NCI-H2107 (cell line): ENCODE measurements at places on chromosomes 7 and 10.

- DNase-seq: no peak
These were observed 13.1 kb downstream of the CASP2 start for GRCh38 chr7:143300959-143301935.

GRCh38 chr7:135741905-135742304 is 6.7 kb downstream of the FAM180A start:
- no peak for DNase-seq

- no peak for DNase-seq
These were observed 165.6 kb downstream of the HGF start for GRCh38 chr7:81604075-81604807.

GRCh38 chr10:101233863-101234262 is 4.6 kb upstream of the LBX1 start:
- DNase-seq: no peak

DNA sequence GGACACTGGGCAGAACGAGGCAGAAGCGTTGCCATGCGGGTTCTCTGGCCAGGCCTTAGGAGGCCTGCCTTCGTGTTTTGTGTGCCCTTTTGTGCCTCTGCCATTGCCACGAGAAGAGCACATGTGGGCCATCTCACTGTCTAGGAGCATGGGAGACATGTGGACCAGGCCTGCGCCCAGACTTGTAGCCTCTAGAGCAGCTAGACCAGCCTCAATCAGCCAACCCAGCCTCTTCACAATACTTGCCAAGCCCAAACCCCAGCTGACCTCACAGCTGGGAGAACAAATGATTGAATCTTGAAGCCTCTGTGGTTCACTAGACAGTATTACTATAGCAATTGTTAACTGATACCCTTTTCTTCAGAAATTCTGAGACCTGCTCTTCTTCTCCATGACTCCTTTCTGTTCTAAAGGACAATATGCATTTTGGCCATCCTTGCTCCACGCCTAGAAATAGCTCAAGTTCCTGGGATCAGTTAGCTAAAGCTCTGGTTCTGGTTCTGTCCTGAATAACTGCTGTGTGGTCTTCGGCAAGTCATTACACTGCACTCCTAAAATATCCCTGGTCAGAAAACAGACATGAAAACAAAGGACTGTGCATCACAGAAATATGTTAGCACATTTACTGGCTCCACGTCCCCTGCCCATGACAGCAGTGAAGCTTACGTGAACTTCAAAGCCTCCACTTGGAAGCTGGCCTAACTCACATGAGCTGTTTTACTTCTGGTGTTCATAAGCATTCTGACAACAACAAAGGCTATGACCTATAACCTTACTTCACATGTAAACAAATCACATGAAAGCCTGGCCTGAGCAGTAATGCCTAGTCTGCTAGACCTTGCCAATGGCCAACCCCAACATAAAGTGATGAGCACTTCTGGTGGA is 72.3 kb upstream of the MKRN1 start:
- no peak for DNase-seq

GRCh38 chr10:104540181-104540580 is 100.9 kb upstream of the SORCS3 start:
- DNase-seq: no peak

DNA sequence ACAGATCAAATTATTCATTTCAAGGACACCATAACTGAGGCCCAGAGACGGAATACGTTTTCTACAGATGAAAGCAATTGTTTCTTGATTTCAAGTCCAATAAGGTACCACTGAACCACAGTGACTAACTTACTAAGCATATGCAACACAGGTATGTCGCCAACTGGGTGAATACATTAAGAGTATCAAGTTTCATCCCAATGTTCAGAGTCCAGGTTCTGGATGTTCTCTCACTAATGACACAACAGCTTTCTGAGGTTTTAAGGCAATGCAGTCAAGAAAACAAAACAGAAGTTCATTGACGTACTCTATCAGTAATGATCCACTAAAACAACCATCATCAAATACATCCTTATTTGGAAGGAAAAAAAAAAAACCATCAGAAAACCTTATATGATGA is 35.8 kb downstream of the NSUN6 start:
- no peak for DNase-seq
